ENCODE measurements at places on chromosomes 3 and 15.

- DNase-seq = peak; percentile 76
- peaks cover 45% of the 10 kb centered on the region for H3K4me1 ChIP-seq
- peaks cover 7% of the 10 kb centered on the region for H3K36me3 ChIP-seq
- no peaks in the 10 kb centered on the region for H3K27me3 ChIP-seq
- peak overlapping the region; percentile 96 for H3K4me3 ChIP-seq
Observed at GRCh38 chr3:185936814-185937688, 763 bp downstream of the TRA2B start.

- H3K36me3 ChIP-seq = peaks cover 2% of the 10 kb centered on the region
- DNase-seq = no peak
- peaks cover 14% of the 10 kb centered on the region for H3K4me1 ChIP-seq
- H3K27me3 ChIP-seq = no peaks in the 10 kb centered on the region
- H3K27ac ChIP-seq = peak overlapping the region; percentile 95
Observed at GRCh38 chr3:111979434-111980038, 710 bp downstream of the ABHD10 start.

DNA sequence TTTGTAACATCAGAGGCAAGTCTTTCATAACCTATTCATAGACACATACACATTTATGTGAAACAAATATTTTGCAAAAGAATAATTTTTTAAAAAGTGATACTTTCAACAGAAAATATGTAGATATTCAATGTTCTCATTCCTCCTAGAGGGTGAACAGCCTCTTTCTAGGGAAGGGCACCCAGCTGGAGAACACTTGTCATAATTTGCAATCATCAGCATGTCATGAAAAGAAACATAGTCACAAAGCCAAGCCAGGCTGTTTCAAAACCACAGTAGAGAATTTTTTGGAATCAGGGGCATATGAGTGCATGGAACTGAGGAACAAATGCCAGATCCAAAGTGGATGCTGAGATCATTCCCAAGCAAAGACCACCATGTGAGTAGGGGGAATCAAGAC, 406.9 kb upstream of the ADAMTS9 start:
- DNase-seq = no peak
- H3K27me3 ChIP-seq = no peaks in the 10 kb centered on the region
- H3K4me1 ChIP-seq = no peaks in the 10 kb centered on the region
- H3K27ac ChIP-seq = no peak overlapping the region
- no peaks in the 10 kb centered on the region for H3K36me3 ChIP-seq

GRCh38 chr15:44566155-44566540, 29.2 kb downstream of the EIF3J start:
- H3K27me3 ChIP-seq = no peaks in the 10 kb centered on the region
- H3K4me3 ChIP-seq = no peak overlapping the region
- no peak for DNase-seq
- H3K36me3 ChIP-seq = peaks cover 9% of the 10 kb centered on the region

DNA sequence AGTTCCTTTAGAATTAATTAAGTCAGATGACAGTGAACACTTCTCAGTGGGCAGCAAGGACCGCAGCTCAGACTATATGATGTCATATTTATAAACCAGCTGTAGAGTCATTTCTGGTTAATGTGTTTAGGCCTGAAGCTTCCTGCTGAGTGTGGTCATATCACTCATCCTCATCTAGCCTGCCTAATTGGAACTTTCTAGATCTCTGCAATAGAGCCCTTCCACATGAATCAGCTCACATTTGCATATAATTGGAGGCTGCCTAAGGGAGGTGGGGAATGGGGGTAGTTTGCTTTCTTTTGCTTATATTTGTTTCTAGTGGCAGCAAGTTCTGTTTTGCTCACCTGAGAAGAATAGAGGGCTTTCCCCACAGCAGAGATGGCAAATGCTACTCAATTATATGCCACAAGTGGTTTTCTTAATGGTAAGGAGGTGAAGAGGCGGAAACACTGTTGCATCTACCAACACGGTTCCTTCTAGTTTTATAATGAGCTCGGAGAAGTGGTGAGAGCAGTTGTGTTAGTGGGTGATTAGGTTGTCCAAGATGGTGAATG, 148.1 kb downstream of the KLHL25 start:
- H3K36me3 ChIP-seq = peaks cover 4% of the 10 kb centered on the region
- H3K27ac ChIP-seq = peak overlapping the region; percentile 94
- H3K4me1 ChIP-seq = peaks cover 36% of the 10 kb centered on the region
- H3K27me3 ChIP-seq = no peaks in the 10 kb centered on the region

GRCh38 chr15:69138963-69139362, 21.5 kb upstream of the GLCE start:
- H3K36me3 ChIP-seq = no peaks in the 10 kb centered on the region
- peaks cover 60% of the 10 kb centered on the region for H3K27me3 ChIP-seq
- H3K4me3 ChIP-seq = no peak overlapping the region
- no peak overlapping the region for H3K27ac ChIP-seq
- no peaks in the 10 kb centered on the region for H3K4me1 ChIP-seq
- DNase-seq = no peak

DNA sequence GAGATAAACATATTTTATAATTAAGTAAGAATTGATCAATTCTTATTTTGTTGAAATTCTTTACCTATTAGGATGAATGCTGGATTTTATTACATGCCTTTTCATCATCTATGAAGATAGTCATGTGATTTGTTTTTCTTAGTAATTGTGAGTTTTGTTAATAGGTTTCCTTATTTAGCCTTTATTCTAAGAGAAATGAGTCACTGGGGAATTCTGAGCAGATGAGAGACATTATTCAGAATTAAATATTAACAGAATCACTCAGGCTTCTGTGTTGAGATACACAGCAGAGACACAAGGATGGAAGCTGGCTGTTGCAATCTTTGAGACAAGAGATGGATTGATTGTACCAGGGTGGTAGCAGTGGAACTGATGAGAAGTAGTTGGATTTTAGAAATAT, 7.4 kb upstream of the ANO10 start:
- no peak overlapping the region for H3K27ac ChIP-seq
- DNase-seq = no peak
- H3K27me3 ChIP-seq = peaks cover 8% of the 10 kb centered on the region
- H3K4me3 ChIP-seq = no peak overlapping the region
- no peaks in the 10 kb centered on the region for H3K4me1 ChIP-seq
- no peaks in the 10 kb centered on the region for H3K36me3 ChIP-seq

GRCh38 chr3:71064956-71065763, 518.4 kb downstream of the FOXP1 start:
- no peaks in the 10 kb centered on the region for H3K36me3 ChIP-seq
- H3K4me1 ChIP-seq = peaks cover 59% of the 10 kb centered on the region
- peak; percentile 68 for DNase-seq
- no peak overlapping the region for H3K27ac ChIP-seq
- H3K27me3 ChIP-seq = no peaks in the 10 kb centered on the region

DNA sequence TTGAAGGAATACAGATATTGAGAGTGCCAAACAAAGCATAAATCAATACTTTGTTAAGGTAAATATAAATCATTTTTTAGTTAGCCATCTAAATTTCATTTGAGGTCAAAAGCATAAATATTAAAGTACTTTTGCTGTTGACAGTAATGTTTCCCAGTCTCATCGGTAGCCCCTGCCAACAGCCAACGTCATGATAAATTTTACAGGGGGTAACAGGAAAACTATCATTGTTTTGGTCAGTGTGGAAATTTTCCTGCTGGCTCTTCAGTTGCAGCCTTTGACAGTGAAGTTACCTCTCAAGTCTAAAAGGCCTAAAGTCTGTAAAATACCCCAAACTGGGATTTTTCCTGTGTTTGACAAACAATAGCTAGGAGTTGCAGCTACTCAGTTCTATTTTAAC, 37.3 kb upstream of the TTC14 start:
- no peak overlapping the region for H3K4me3 ChIP-seq
- no peak for DNase-seq
- no peak overlapping the region for H3K27ac ChIP-seq
- no peaks in the 10 kb centered on the region for H3K4me1 ChIP-seq

DNA sequence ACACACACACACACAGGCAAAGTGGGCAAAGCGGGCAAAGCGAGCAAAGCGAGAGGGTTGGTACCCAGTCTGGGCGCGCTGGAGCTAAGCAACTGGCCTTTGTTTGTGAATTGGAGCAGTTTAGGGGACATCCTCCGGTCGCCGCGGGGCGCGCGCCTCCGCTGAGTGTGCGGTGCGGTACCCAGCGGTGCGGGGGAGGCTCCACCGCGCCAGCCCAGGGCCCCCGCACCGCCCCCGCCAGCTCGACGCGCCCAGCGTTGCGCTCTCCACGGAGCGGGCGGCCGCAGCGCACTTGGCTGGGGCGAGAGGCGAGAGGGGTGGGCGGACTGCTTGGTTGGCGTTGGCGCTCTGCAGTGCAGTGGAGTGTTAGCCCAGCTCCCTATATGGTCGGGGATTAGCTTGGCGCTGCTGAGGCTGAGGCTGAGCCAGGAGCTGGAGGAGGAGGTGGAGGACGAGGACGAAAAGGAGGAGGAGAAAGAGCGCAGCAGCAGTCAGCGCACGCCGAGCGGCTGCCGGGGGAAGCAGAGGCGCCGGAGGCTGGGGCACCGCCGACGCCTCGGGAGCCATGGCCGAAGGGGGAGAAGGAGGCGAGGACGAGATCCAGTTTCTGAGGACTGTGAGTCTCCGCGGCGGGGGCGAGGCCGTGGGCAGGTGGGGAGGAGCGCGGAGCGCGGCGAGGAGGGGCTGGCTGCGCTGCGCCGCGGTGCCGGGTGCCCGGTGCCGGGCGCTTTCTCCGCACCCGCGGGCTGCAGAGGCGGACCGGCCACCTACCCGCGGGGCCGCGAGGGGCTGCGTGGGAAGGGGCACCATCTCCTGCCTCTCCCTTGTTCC, at the start of gene RYR3:
Gene RYR3 (plus strand): TSS at position 487 of the 831 bp plus-strand sequence. CDS start 79 bp downstream, at position 566.
- H3K4me1 ChIP-seq = peaks cover 11% of the 10 kb centered on the region
- peak within 1 kb of the TSS; percentile 53 for H3K4me3 ChIP-seq
- H3K36me3 ChIP-seq = peaks cover 5% of the 10 kb centered on the region
- H3K27ac ChIP-seq = no peak within 1 kb of the TSS
- H3K27me3 ChIP-seq = peaks cover 69% of the 10 kb centered on the region
- DNase-seq = no peak

- no peak within 1 kb of the TSS for H3K4me3 ChIP-seq
- DNase-seq = no peak
- H3K4me1 ChIP-seq = peaks cover 4% of the 10 kb centered on the region
- H3K36me3 ChIP-seq = no peaks in the 10 kb centered on the region
Observed at GRCh38 chr3:114178770-114179368, at the start of gene DRD3. Gene DRD3, minus strand, starts transcription at chr3:114179052. Its CDS starts 7,060 bp downstream, at chr3:114171992.

- peaks cover 17% of the 10 kb centered on the region for H3K4me1 ChIP-seq
- no peaks in the 10 kb centered on the region for H3K27me3 ChIP-seq
- DNase-seq = no peak
- no peaks in the 10 kb centered on the region for H3K36me3 ChIP-seq
- no peak overlapping the region for H3K27ac ChIP-seq
Observed at GRCh38 chr3:158668506-158668905, 3.9 kb downstream of the LXN start.
